ENCODE measurements at places on chromosomes 4 and X.

GRCh38 chr4:86184216-86184900, 175.5 kb downstream of the MAPK10 start:
- no peak for DNase-seq

GRCh38 chr4:31045724-31046318, 325.7 kb downstream of the PCDH7 start:
- DNase-seq: no peak

GRCh38 chr4:2754848-2755819, 1.0 kb downstream of the TNIP2 start:
- DNase-seq: no peak

DNA sequence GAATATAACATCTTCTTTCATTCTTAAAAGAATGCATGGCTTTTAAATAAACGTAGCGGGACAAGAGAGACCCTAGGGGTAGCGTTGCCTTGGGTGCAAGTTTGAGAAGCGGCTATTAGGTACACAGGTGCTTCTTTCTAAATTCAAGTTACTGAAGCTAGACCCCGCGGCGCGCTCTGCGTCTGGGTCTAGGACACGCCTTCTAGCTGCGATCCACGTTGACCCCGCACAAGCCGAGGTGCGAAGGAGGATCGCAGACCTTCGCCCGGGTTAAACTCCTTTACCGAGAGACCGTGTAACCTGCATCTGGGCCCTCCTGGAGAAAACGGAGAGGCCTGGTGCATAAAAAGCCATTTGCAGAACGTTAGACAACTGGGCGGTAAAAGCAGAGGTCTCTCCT, 25.5 kb upstream of the EXOC1L start:
- no peak for DNase-seq

GRCh38 chr4:7202411-7202810, 10.1 kb downstream of the SORCS2 start:
- DNase-seq: no peak

DNA sequence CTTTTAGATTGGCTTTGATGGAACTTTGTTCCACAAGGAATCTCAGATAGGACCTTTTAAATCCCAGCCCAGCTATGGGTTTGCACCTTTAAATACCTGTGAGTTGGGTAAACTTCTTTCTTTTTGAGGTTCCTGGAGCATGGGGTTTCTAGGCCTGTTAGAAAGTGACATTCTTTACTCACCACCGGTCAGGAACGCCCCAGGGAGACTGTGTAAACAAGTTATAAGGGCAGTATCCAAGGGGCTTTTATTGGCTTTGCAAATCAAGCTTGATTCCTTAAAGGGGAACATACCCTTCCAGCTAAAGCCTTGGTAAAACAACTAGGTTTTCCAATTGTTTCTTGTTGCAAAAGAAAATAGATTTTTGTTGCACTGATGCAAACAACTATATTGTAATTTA, 93.4 kb downstream of the TENT5D start:
- no peak for DNase-seq

- DNase-seq: no peak
Observed at GRCh38 chrX:135893294-135893817, at the start of the genes CT45A10 and SAGE1. CT45A10 (minus strand) TSS chrX:135893444; CDS start chrX:135885344, 8,100 bp downstream. SAGE1 (plus strand) TSS chrX:135893716; CDS start chrX:135896243, 2,527 bp downstream.

- no peak for DNase-seq
Observed at GRCh38 chr4:87005369-87005689, 70.5 kb downstream of the AFF1 start.

GRCh38 chr4:180680305-180680704, 1562.9 kb upstream of the TENM3 start:
- no peak for DNase-seq

DNA sequence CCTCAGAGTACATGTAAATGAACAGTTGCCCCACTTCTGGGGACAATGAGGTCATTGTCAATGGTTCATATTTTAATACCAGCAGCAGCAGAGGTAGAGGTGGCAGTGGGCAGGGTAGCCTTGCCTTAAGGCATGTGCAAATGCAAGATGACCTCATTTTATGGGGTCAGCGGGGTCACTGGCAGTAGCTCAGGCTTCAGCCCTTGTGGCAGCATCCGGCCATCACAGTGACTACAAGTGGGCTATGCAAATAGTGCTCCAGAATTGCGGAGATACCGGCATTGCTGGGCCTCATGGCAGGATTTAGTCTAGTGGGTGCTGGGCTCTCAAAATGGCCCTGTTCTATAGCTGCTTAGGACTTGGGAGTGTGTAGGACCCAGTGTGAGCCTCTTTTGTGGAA, 144.7 kb downstream of the FAM47A start:
- no peak for DNase-seq

DNA sequence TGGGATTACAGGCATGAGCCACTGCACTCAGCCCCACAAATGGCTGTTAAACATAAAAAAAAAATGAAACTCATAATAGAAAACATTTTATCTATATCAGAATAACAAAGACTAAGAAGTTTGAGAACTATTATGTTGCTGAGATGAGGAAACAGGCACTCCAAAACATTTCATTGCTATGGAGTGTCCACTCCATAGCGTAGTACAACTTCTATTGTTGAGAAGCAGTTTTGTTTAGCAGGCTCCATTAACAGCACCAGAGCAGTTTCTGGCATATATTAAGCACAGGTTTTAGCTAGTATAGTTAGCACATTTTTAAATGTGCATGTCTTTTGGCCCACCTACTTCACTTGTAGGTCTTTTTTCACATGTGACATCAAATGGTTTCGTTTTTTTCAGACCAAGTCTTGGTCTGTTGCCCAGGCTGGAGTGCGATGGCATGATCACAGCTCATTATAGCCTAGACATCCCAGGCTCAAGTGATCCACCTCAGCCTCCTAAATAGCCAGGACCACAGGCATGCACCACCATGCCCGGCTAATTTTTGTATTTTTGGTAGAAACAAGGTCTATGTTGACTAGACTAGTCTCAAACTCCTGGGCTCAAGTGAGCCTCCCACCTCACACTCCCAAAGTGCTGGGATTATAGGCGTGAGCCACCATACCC, 5.8 kb downstream of the HMGB2 start:
- no peak for DNase-seq
